NCI-H1694 (cell line): ENCODE measurements at places on chromosomes 1 and 21.

DNA sequence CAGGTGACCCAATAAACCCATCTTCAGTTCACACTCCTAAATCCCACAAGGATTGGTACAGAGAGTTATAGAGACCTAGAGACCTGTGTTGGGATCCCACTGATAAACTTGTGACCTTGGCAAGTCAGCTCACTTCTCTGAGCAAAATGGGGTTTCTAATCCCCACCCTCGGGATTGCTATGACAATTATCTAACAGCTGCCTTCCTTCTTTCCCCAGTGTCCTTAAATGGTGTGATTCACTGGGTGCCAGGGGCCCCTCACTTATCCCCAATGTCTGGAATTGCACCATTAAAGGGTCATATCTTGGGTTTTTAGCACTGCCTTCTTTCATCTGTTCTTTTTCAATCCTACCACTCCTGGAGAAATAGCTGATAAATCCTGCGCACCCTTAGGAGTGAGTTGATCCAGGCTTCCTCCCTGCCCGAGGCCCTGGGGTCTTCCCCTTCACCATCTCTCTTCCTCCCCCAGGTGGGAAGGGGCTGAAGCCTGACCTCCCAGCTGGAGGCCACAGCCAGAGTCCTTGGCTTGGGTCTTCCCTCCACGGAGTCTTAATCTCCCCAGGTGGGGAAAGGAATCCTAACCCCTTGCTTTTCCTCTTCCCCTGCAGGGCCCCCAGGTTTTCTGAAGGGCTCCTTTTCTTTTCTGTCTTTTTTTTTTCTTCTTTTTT, 39.7 kb downstream of the LACTBL1 start:
- no peak for DNase-seq

- DNase-seq: no peak
Measured at GRCh38 chr21:26920055-26920454, 46.8 kb downstream of the ADAMTS5 start.

GRCh38 chr21:16978309-16978895, 534.4 kb upstream of the CXADR start:
- no peak for DNase-seq

- no peak for DNase-seq
Measured at GRCh38 chr1:86779308-86780191, 75.2 kb downstream of the SH3GLB1 start.

DNA sequence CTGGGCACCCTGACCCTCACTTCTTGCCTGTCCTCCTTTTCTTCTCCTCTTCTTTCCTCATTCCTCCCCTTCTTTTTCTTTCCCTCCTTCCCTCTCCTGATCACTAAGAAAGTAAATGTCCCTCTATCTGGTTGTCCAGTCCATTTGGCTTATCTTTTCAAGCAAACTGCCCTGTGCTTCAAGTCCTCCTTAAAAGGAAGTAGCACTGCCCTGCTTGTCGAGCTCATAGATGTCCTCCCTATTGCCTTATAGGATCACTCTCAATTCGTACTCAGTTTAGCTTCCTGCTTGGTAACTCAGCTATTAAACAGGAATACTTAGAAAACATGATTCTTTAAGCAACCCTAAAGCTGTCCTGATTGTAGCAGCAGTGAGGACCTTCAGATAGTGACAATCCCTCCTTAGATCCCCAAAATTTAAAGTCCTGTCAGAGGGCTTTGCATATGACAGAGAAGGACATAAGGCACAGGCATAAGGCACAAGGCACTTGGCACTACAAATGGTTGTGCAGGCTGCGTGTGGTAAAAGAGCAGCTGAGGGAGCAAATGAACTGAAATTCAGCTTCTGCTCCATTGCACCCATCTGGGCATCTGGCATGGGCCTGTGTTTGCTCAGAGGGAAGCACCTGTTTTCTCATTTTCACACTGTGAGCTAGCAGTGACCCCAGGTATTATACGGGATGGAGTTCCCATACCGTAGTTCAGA, 26.1 kb upstream of the SLAMF6 start:
- DNase-seq: peak; percentile 100

- DNase-seq: no peak
Measured at GRCh38 chr1:167824163-167824794, 89.7 kb downstream of the ADCY10 start.

DNA sequence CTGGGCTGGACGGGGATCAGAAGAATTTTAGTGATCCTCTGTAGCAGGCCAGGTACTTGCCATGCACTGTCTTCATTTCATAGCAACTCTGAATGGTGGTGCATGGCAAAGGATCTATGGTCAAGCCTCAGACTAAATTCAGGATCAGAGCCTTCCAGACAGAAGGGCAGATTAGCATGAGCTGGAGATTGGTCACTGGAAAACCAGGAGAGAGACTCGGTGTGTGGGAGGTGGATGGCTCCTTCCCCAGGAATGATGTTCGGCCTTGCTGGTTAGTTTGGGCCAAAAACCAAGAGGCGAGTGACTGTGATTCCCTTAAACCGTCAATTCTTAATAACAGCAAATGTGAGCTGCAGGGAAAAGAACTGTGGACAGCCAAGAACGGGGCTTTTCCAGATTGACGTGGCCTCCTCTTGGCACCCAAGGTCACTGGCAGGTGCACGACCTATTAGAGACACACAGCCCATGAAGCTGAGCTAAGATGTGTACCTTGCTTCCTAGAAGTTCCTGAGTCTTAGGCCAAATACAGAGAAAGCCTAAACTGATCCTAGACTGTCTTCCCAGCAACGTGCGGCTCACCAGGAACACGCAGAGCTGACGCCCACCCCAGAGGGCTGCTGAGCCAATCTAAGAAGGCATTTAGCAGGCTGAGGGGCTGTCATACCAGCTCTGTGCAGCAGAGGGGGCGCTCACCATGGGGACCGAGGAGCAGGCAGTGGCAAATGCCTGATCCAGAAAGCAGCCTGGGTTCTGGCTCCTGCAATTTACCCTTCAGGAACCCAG, 18.5 kb downstream of the ALDH4A1 start:
- DNase-seq: peak; percentile 66

GRCh38 chr21:35470522-35470921, 421.4 kb upstream of the RUNX1 start:
- DNase-seq: no peak

DNA sequence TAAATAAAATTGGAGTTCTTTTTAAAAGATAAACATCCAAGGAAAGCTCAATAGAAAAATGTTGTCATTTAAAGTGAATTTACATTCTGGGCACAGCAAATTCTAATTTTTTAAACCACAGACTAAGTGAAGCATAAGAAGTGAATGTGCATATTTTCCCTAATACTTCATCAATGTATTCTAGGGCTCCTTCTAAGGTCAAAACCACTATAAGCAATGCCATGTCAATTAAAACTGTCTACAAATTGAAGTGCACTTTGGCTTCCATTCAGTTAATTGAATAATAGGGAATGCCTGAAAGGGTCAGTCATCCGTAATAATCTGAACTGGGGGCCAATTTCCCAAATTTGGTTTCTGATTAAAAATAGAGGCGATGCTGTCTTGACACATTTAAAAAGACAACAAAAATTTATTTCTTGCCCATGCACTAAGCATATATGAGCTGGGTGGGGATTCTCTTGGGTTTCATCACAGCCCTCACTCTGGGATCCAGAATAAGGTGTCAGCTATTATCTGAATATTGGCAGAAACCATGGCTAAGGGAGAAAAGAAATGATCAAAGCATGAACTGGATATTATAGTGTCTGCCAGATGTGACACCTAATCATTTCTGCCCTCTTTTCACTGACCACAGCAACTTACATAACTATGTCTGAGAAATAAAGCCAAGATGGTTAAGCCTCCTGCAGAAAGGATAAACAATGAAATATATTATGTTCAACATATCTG, 660.6 kb upstream of the B3GALT2 start:
- DNase-seq: no peak

- no peak for DNase-seq
Measured at GRCh38 chr21:44350773-44351481, 2.5 kb upstream of the TRPM2 start.

GRCh38 chr1:235938709-235939479, 72.2 kb upstream of the LYST start:
- no peak for DNase-seq
